Activated T-helper 1 cell treated with anti-CD3 and anti-CD28 coated beads, Interleukin-2, amount 50 U/mL, for 16 hours (primary cell): ENCODE measurements at places on chromosomes 1 and 21.

- DNase-seq, result no peak
Measured at GRCh38 chr1:222239130-222239529, 308.8 kb downstream of the HHIPL2 start.

DNA sequence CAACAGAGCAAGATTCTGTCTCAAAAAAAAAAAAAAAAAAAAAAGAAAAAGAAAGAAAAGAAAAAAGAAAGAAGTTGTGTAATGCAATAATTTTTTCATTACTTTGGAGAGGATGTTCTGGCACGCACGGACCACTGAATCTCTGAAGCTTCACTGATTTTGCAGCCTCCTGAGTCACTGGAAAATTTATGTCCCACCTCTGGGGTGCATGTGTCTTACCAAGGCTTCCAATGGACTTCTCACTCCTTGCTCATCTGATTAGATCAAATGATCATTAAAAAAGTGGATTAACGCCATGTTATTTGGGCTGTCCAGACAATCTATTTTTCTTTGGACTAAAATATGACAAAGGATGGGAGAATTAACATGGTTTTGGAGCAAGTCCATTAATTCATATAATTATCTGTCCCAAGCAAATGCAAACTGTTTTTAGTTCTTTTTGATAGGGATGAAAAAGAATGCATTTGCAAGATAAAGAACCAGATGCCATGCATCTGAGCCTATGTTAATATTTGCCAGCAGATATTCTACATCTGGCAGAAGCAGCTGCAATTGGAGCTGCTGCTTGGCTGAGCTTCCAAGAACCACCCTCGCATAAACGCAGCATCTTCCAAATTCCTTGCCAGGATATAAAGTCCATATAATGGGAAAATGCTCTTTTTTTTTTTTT lies 10.1 kb upstream of the MAP1LC3C start:
- DNase-seq, result no peak

- DNase-seq, result no peak
Measured at GRCh38 chr1:89844860-89845259, 24.0 kb downstream of the LRRC8D start.

- peak; percentile 38 for DNase-seq
Measured at GRCh38 chr1:223363856-223364684, at the start of gene SUSD4. SUSD4 (minus strand) TSS chr1:223364176; CDS start chr1:223363425, 751 bp downstream.
